ENCODE measurements at places on chromosomes 3 and 15.

GRCh38 chr15:40054855-40055575 is 16.0 kb upstream of the SRP14 start:
- DNase-seq: no peak

DNA sequence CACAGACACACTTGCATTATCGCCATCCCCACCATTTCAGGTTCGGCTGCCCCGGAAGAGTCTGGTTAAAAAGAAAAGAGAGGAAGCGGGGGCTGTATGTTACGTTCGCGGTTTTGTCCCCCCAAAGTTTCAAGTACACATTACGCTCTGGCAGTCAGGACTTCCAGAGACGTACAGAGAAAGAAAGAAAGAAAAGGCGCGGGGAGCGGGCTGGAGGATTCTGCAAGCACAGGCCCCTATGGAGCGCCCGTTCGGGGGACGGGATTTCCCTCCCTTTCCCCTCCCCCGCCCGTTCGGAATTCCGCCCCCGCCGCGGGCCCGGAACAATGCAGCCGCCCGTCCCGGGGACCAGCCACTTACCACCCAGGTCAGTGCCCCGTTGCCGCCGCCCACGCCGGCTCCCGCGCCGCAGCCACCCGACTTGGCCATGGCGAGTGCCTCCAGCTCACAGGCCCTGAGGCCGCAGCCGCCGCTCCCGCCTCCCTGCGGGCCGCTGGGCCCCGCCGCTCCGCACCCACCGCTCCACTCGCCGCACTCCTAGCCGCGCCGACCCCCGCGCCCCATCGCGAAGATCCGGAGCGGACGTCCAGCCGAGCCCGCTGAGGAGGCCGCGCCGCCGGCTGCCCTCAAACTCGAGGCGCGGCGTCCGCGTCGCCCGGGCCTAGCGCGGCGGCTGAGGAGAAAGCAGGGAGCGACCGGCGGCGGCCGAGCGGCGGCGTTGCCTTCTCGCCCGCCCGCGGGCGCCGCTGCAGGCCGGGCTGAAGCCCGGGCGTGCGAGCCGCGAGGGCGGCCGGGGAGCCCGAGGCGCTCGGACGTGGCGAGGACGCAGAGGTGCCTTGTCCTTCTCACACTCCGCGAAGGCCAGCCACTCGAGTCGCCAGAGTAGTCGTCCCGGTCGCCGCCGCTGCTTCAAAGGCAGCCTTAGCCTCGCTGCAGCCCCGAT is 567 bp downstream of the TOP2B start:
- DNase-seq: peak; percentile 40

- DNase-seq: no peak
Observed at GRCh38 chr15:43218908-43219706, 1.7 kb downstream of the EPB42 start.

- no peak for DNase-seq
Observed at GRCh38 chr15:48520376-48521155, 124.9 kb downstream of the FBN1 start.

GRCh38 chr3:65277798-65278197 is 590.0 kb upstream of the ADAMTS9 start:
- DNase-seq: no peak

GRCh38 chr15:73212424-73212823 is 156.3 kb downstream of the HCN4 start:
- no peak for DNase-seq

DNA sequence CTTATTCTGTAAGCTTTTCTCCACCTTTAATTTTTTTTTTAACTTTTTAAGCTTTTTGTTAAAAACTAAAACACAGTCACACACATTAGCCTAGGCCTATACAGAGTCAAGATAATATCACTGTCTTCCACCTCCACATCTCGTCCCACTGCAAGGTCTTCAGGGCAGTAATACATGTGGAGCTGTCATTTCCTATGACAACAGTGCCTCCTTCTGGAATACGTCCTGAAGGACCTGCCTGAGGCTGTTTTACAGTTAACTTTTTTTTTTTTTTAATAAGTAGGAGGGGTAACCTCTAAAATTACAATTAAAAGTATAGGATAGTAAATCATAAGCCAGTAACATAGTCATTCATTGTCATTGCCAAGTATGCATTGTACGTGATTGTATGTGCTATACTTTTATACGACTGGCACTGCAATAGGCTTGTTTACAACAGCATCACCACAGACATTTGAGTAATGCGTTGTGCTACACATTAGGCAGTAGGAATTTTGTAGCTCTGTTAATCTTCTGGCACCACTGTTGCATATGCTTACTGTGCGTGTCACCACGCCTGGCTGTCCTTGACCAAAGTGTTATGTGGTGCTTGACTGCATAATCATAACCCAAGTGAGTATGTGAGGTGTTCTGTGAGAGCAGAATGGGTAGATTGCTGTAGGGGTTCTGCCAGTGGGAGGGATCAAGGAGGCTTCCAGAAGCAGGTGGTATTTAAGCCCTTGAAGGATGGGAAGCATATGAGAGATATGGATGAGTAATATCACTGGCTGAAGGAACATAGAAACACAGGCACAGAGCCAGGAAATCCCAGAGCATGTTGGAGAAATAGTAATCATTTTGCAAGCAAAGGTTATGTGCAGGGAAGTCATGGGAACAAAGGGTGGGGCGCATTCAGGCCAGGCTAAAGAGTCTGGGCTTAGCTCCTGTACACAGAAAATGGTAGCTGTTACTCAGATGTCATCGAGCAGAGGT is 18.3 kb downstream of the FBXO22 start:
- DNase-seq: no peak

GRCh38 chr3:165521131-165521871 is 315.9 kb downstream of the BCHE start:
- no peak for DNase-seq

DNA sequence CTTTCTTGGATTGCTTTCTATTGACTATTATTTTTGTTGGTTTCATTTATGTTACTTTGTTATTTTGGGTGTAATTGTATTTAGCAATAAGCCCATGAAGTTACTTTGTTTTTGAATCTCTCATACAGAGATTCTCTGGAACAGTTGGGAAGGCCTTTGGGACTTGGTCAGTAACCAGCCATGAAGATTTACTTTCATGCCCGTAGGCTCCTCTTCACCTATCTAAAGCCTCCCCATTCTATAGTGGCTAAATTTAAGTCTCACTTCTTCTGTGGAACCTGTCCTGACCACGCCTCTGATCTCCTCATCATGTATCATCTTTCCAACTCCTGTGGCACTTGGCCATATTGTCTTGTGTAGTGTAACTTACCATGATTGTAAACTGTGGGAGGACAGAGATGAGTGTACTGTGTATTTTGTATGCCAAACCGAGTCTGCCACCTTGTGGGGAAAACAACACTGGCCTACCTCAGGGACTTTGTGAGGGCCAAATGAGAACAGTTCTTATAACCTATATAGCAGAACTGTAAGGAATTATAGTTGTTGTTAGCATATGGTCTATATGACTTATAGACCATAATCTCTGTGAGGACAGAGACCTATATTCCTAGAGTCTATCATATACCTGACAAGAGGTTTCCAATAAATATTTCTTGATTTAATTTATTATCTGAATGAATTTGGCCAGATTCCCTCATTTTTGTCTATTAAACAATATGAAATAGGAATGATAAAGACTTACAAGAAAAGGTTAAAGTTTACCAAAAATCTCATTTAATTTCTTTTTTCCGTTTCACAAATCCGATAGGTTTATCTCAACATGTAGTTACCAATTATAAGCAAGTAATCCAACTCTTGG is 75.0 kb downstream of the STARD9 start:
- DNase-seq: no peak

- no peak for DNase-seq
Observed at GRCh38 chr3:40229963-40230362, 79.5 kb upstream of the EIF1B start.

- DNase-seq: no peak
Observed at GRCh38 chr15:79102595-79102994, 12.0 kb upstream of the RASGRF1 start.

DNA sequence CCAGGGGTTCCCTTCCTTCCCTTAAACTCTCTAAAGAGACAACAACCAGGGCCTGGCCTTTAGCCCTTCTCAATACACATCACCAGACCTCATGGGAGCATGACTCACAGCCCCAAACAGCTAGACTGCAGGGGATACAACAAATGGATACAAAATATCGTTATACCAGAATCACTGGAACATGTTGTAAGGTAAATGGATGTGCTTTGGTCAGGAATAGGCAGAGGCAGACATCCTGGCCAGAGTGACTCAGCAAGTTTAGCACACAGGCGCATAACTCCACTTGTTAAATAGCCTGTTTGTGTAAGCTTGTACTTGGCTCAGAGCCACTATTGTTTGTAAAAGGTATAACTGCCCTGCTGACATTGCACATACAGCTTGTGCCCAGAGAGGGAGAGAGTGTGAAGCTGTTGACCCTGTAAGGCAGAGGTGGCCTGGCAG is 18.3 kb downstream of the TMED3 start:
- DNase-seq: no peak

GRCh38 chr3:67327582-67327981 is 326.8 kb downstream of the SUCLG2 start:
- no peak for DNase-seq

DNA sequence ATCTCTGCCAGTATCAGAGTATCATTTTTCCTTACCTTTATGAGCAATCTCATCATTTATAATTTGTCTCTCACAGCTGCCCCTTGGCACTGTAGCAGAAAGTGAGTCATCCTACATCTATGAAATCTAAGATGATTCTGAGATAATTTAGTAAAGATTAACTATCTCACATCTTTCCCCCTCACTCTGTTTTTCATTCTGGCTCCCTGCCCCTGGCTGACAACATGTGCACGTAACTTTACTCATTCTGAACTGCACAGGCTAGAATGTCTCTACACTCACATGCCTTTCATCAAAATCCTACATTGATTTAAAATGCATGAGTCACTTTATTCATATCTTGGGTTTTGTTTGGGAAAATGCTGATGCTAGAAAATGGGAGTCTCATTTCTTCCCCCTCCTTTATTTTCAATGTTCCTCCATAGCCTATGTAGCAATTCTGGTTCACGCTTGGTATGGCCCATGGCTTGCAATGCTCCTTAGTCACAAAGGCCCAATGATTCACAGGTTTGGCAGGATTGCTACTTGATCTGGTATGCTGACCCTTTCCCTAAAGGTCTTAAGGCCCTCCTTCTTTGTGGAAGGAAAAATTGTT is 838.5 kb downstream of the TUSC7 start:
- no peak for DNase-seq

GRCh38 chr3:43366481-43366880 is 80.1 kb downstream of the SNRK start:
- no peak for DNase-seq

- no peak for DNase-seq
Observed at GRCh38 chr15:55403531-55403930, 4.6 kb downstream of the CCPG1 start.

- no peak for DNase-seq
Observed at GRCh38 chr3:157347577-157348303, 88.9 kb upstream of the PTX3 start.

- DNase-seq: no peak
Observed at GRCh38 chr3:48411041-48411588, 18.8 kb downstream of the PLXNB1 start.

DNA sequence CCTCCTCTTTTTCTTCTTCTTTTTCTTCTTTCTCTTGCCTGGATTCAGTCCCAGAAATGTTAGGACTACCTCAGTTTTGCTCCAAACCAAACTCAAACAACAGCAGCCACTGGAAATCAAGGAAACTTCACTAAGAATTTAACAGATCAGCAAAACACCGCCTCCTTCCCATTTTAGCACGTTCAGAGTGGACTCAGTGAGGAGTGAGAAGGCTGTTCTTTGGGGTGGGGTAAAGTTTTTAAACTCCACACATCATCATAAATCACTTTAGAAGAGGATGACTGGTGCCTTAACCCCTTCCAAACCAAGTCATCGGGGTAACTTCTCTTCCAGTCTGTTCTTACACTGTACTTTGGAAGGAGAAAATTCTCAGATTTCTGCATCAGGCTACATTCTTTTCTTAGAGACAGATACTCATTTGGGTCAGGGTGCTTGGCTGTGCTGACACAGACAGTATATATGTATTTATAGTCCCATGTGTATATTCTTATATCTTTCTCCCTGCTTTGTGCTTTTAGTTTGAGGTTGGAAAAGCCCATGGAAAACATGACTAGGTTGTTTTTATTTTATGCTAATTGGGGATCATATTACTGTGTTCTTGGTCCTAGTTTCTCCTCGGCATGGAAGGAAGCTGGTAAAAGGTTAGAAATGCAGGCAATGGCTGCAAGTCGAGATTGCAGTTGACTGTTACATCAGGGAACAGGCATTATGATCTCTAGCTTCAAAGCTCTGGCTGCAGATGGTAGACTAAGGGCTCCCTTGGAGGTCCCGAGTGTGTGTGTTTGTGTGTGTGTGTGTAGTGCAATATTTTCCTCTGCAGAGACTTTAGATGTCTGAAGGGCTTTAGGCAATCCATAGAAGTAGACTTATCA is at the start of gene CCDC80:
CCDC80 (minus strand) TSS at position 214 of the 872 bp plus-strand sequence. CDS start 1,238 bp downstream, outside the sequence.
- DNase-seq: no peak

- DNase-seq: no peak
Observed at GRCh38 chr15:63931556-63931955, 97.8 kb upstream of the HERC1 start.

DNA sequence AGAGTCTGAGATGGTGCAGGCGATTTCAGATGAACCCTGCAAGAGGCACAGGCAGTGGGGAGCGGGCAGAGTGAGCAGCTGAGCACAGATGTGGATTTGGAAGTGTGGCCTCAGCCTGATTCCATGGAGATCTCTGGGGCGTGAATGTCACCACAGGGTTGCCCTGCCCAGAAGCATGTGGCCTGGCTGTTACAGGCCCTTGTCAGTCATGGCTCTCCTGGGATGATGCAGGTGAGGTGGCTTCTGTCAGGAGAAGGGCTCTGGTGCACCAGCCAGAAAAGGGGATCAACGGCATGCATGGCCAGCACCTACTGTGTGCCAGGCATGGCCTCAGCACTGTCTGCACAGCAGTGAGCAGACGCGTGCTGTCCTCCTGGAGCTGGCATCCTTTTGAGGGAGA is 11.9 kb downstream of the HDAC11 start:
- DNase-seq: no peak

DNA sequence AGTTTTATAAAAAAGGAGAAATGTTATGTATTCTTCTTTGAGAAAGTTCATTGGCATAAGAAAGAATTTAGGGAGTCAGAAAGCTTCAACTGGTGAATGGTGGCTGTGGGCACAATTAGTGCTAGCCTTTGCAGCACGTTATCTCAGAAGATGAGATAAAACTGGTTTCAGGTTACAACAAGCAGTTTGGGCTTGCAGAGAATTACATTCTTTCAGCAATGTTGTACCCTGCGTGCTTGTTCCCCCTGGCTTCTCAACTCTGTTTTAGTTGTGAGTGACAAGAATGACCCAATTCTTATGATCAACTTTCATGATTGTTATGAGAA is 31.6 kb upstream of the ACP3 start:
- no peak for DNase-seq

GRCh38 chr3:154023148-154023547 is 98.0 kb upstream of the ARHGEF26 start:
- DNase-seq: no peak

- no peak for DNase-seq
Observed at GRCh38 chr15:87287156-87287555, 969.4 kb downstream of the NTRK3 start.

GRCh38 chr3:65545429-65545828 is 493.3 kb downstream of the MAGI1 start:
- DNase-seq: no peak
